NCI-H524 treated with DMSO at 0.1 percent for 48 hours (cell line): ENCODE measurements at places on chromosomes 3 and 15.

GRCh38 chr3:30954426-30954825 is 60.0 kb upstream of the GADL1 start:
- DNase-seq = peak; percentile 61

DNA sequence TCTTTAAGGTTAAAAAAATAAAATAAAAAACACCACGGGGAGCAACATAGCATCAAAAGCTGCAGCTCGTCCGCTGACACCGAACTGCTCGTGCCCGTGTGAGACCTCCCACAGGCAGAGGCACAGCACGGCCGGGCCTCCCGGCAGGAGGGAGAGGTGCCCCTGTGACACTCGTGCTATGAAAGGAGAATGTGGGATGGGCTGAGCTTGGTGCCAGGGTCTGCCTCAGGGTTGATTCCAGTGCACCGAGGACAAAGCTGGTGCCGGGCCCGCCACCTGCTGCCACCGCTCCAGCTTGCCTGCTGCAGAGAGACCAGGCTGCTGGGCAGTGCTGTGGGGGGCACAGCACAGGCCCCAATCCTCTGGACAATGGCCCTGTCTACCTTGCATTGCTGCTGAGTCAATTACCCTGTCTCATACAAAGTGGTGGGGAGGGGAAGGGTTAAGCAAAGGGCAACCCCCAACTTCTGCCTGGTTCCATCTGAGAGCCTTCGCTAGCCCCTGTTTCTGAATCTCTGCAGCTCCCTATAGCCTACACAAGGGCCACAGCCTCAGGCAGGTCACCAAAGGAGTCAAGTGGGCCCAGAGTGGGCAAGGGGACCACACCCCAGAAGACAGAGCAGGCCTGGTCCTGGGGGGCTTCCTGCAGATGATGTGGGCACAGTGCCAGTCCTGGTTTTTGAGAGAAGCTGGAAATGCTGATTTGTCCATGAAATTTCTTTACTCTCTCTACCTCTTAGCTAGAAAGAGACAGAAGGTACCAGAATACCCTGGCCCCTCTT is 74.0 kb upstream of the SNRPA1 start:
- DNase-seq = no peak

DNA sequence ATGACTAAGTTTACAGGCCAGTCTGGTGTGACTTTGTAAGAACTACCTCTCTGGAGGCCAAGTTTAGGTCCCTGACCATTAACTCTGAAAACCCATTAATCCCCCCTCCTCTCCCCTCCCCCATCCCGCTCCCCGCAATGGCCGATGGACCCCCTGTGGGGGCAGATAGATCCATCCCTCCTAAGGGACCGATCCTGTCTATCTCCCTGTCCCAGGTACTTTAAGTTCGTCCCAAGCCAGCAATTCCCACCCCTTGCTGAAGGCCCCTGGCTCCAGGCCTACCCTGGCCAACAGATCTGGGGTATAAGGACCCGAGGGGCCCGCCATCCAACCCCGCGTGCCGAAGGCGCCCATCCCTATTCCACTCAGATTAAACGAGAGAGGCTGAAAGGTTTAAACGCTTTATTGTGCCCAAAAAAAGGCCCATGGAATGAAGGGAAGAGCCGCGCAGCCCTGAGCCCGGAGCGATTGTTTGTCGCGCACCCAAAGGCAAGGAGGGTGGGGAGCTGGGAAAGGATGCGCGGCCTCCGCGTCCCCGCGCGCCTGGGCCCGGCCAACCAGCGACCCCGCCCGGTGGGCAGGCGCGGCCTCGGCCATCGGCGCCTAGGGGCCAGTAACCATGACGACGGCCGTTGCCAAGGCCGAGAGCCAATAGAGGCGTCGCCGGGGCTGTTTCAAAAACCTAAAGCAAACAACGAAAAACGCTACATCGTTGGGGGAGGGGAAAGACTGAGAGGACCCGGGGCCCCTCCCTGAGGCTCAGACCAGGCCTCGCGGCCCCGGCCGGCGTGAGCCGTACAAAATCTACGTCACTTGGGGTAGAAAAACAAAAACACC is 35.9 kb downstream of the HMCES start:
- DNase-seq = peak; percentile 70

- no peak for DNase-seq
Observed at GRCh38 chr3:141291559-141292355, 60.1 kb downstream of the PXYLP1 start.

DNA sequence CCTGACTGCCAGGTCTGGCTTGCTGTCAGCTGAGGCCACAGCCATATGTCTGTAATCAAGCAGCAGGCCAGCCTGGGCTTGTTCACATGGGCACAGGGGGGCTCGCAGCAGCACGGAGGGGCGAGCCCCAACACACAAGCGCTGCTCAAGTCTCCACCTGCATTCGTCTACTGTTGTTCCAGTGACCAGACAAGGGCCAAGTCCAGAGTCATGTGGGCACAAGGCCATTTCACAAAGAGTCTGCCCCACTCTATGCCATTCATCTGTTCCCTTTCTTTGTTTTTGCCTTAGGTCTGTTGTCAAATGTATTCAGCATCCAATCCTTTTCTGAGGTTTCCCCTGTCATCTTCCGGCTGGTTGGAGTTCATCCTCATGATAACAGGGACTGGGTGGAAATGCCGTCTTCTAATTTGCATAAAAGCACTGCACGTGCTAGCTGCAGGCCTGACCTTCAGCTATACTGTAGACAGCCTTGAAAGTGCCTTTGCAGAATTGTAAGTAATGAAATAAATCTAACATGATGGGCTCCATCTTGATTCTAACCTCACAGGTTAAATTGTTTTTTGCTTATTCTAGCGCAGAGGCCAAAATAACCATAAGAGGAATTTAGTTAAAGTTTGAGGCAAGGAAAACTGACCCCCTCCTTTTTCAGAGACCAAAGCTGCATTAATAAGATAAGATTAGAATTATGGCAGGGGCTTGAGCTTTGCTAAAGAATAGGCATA is 28.6 kb upstream of the KBTBD12 start:
- DNase-seq = peak; percentile 83

GRCh38 chr15:68054628-68055223 is 611 bp downstream of the PIAS1 start:
- peak; percentile 38 for DNase-seq

DNA sequence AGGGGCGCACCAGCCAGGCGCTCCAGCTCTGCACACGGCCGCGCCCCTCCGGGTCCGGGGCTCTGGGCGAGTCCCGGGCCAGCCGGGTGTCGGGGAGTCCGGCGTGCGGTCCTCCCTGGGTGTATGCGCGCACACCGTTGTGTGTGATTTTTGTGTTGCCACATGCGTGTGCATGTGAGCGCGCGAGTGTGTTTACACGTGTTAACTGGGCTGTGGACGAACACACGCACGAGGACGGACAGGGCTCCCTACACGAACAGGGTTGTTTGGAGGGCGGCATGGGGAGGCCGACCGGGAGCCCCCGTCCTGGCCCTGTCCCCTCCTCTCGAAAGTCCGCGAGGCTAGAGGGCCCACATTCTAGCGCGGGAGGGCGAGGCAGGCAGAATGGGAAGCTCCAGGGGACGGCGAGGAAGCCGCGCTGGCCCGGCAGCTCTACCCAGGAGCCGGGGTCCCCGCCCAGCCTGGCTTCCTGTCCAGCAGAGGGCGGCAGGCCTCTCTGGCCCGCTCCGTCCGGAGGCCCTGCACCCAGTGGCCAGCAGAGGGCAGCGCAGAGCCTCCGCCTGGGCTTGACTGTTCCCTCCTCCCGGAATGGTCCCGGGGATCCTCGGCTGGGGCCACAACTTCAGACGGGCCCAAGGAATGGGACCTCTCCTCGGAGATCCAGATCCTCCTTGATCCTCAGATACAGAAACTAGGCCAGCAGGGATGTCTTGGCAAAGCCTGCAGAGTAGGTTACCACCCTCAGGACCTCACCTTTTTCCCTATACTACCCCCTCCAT is 611 bp upstream of the LINGO1 start:
- DNase-seq = peak; percentile 11

- DNase-seq = no peak
Observed at GRCh38 chr15:66503780-66504562, 684 bp downstream of the RPL4 start.

DNA sequence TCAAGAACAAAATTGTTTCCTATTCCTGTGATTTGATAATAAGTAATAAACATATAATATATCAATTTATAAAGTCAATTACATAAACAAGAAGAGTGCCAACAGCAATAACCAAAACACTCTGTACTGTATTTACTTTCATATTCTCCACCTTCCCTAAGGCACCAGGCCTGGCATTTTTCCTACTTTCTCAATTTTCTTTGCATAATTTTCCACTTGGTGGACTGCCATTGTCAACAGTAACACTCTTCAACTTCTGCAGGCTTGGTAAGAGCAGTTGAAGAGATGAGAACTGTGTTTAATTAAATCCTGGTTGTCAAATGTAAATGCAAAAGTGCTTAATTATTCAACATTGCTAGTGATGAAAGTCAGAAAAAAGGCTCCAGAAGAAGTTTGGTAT is 229.8 kb upstream of the PLSCR5 start:
- DNase-seq = no peak

DNA sequence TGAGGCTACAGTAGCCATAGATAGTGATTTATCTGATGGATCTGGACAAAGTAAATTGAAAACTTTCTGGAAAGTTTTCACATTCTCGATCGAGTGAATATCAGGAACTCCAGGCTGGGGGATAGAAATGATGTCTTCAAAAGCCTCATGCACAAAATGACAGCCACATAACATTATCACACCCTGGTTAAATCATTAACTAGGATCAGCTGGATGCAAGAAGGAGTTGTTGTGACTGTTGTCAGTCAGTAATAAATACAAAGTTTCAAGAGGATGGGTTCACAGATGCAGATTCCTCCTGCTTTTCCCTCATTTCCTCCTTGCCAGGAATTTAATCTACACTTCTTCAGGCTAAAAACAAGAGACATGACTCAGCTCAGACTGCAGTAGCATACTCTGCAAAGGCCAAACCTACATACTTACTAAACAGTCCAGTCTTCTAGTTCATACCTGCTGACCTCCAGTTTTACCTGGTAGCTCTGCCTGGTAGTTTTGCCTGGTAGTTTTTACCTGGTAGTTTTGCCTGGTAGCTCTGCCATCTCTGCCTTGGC is 40.9 kb downstream of the C2CD4A start:
- no peak for DNase-seq

DNA sequence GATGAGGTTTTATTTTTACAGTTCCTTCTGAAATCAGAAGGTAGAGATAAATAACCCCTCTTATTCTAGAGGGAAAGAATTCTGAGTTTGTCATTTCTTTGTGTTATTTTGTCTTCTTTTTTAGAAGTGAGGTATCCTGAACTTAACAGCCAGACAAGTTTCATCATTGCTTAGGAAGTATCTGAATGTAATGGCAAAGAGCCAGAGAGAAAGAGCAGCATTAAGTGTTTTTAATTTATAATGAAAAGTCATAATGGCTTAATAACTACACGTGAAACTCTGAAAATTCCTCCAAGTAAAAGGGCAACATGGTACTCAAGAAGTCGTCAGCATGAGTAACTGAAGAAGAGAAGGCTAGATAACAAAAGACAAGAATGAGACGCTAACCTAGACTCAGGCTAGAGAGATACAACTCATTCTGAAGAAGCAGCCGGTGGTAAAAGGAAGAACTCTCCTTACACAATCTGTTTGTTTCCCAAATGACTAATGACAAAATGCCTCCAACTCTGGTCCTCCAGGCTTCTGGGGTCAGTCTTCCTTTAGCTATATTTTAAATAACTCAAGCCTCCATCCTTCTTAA is 116.2 kb upstream of the NECTIN3 start:
- DNase-seq = no peak

GRCh38 chr15:41936649-41937567 is 35.4 kb downstream of the EHD4 start:
- no peak for DNase-seq

DNA sequence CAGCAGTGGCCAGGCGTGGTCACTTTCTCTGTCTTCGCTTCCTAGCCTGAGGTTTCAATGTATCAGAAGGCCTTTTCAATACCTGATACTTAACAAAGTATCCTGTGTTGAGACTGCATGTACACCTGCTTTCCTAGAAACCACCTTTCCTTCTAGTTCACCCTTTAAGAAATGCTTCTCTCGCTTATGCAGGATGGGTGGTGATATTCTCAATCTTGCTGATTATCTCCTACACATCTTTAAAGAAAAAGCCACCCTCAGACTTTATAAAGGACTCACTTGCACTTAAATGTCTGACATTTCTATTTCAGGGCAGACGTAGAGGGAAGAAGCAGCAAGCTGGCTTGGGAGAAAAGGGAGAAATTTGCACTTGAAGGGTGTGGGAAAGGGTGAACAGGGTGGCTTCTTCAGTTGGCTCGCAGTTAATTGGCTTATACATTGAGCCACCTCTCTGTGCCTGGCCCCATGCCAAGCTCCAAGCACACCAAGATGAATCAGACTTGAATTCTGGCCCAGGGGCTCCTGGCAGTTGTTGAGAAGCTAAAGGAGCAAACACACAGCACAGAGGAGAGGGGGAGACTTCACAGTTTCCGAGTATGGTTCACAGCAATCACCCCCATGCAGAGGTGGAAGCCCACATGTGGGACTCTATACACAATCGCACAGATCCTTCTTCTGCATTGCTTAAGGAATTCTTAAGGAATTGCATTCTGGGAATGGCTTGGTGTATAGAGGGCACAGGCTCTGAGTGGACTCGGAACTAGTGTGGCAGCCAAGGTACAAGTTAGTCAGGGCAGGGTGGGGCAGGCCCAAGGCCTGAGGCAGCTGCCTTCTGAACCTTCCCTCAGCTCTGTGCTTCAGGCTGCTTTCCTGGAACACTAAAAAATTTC is 1.3 kb downstream of the ARL6IP5 start:
- no peak for DNase-seq

- no peak for DNase-seq
Observed at GRCh38 chr15:74127954-74128784, 2.2 kb upstream of the ISLR2 start.

GRCh38 chr3:129576514-129577352 is 29.7 kb downstream of the PLXND1 start:
- no peak for DNase-seq

GRCh38 chr3:9935966-9936510 is 2.4 kb downstream of the CRELD1 start:
- no peak for DNase-seq

DNA sequence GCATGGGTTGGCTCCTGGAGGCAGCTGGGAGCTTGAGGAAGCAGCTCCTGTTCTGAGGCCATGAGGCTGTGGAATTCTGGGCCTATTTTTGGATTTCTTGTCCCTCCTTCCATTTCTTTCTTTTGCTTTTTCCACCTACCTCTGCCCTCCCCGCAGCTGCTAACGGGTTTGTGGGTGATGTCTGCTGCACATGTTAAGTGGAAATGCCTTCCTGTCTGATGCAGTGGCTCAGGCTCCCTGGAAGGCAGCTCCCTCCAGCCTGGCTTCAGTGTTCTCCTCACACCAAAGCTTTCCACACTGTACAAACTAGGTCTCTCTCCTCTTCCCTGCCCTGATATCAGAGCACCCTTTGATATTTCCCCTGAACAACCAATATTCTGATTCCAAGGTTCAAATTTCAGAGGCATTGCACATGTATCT is 33.8 kb upstream of the ESYT3 start:
- DNase-seq = no peak

DNA sequence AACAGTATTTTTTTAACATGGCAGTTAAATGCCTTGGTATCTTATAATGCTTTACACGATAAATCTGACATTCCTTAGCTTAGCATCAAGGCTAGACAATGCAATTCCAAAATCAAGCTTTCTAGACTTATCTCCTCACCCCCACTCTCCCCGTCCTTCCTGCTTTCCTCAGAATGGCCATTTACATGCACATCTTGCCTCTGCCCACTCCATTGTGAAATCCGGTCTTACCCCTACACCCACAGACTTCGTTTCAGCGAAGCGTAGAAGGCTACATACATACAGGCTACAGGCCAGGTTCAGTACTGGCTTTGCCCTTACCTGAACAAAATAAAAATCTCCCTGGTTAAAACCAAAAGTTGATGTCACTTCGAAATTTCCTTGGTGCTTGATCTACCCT is 58.6 kb upstream of the SLC12A8 start:
- DNase-seq = no peak

GRCh38 chr15:62782896-62783295 is 259.7 kb upstream of the TPM1 start:
- DNase-seq = no peak

- DNase-seq = no peak
Observed at GRCh38 chr3:177427540-177427939, 230.3 kb upstream of the TBL1XR1 start.
